ENCODE measurements at places on chromosomes 6 and 20.

DNA sequence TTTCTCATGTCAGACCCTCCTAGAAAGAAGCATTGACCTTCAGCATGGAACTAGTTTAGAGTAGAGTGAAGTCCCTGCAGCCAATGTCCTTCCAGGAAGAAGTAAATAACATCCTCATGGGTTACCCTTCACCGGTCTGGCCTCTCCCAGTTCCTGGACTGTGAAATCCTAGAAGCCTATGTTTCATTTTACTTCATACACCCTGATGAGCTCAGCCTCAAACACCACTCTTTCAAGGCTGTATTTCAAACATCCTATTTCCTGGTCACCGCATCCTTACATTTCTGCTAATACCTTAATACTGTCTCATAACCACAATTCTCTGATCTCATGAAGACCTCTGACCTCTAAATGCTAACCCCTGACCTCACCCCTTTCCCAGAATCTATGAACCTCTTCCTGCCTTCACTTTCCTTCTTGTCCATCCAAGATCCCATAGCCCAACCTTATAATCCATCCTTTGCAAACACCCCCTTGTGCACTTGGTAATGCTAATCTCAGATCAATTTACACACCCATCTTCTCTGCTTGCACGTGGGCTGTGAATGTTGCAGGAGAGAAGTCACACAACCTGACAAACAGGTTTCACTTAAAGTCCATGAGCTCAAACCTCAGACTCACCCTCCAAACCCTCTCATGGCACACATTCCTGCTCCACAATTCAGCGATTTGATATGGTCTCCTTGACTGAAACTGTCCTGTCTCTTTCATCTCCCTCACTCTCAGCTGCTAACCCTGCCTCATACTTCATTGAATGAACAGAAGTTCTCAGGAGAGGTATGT lies 30.2 kb downstream of the SLC2A10 start:
- DNase-seq: no peak

DNA sequence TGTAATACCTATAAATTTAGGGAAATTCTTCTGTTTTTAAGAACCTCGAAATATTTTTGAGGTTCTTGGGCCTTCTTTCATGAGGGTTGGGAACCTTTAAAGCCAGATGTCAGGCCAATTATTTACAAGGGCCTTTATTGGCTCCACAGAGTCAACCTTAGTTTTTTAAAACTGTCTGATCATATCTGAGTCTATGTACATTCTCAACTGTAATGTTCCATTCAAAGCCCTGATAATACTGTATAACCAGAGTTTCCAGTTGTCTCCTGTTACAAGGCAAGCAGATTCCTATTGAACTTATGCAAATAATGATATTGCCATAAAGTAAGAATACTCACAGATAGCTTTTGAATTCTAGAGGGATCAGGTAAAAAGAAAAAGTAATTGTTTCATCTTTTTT lies 545.5 kb downstream of the EPM2A start:
- no peak for DNase-seq

DNA sequence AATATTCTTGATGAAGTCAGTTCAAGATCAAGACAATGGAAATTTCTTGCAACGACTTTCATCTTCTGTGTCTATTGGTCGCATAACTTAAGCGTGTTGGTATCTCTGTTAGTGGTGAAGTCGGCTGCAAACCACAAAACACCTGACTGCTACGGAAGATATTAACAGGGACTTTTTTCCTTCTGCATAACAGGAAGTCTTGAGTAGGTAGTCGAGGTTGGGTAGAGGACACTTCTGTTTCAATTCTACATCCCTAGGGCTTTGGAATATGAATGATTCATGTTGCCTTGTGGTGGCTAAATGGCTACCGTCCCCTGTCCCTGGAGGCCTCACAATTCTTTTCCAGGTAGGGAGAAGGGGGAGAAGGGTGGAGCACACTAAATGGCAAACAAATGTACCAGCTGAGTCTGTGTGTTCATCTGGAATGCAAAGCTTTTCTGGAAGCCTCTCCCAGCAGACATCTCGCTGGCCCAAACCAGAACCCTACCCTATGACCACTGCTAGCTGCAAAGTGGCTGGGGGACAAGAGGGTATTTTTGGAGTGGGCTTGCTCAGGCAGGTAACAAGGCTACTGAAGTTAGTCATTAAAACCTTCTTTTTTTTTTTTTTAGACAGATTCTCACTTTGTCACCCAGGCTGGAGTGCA lies 34.6 kb upstream of the NKX2-2 start:
- DNase-seq: no peak

- no peak for DNase-seq
Measured at GRCh38 chr6:75747152-75747992, 1.7 kb upstream of the MYO6 start.

- DNase-seq: no peak
Measured at GRCh38 chr6:36875250-36875633, 639 bp upstream of the PPIL1 start.

- no peak for DNase-seq
Measured at GRCh38 chr6:123417535-123417934, 219.2 kb downstream of the TRDN start.

GRCh38 chr6:158284007-158284875 lies 28.0 kb upstream of the TULP4 start:
- DNase-seq: no peak

- DNase-seq: no peak
Measured at GRCh38 chr20:289693-290083, 862 bp downstream of the C20orf96 start.

GRCh38 chr20:11144114-11144950 lies 470.5 kb upstream of the JAG1 start:
- DNase-seq: no peak

DNA sequence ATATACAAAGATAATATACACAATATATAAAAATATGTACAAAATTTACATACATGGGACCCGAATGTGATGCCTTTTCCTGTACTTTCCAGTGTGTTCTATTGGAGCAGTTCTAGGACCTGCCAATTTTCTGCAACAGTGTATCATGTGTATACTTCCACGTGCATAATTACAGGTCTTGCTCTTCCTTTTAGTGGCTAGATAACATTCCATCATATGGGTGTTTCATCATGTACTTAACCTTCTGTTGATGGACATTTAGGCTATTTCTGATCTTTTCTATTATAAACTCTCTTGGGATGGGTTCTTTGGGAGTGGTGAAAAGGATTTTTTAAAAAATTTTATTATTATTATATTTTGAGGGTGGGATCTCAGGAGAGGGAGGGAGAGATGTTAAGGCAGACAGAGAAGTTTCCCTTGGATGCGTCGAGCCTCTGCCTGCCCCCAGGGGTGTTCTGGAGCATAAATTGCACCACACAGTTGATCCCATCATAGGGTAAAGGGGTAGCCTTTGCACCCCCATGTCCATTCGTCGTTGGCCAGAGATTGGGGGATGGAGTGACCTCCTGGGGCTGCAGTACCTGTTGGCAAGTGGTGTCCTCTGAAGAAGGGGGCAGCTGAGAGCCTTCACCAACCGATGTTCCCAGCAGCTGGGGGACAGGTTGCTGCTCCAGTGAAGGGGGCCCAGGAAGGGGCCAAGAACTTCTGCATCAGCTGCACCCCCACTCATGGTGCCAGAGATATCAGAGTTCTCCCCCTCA lies 110.3 kb downstream of the TOX2 start:
- DNase-seq: no peak

DNA sequence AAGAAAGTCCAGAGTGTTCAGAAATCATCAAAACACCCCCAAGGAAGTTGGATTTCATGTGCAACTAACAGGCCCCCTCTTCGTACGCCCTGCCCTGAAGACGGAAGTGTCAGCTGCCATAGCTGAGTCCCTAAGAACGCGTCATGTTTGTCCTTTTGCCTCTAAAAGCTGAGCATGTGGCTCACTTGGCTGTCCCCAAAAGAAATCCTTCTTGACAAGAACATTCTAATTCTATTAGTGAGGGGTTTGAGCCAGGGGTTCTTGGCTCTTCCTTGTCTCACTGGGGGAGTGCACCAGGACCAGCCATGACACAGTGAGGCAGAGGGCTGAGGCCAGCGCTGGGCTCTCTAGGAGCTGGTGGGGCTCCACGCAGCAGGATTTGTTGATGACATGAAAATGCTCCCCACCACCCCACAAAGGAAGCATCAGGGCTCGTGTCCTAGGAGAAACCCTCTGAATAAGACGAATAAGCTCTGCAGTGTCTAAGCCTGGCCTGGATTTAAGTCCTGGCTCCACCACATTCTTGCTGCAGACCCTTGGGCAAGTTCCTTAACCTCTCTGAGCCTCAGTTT lies 20.0 kb upstream of the SPO11 start:
- no peak for DNase-seq

DNA sequence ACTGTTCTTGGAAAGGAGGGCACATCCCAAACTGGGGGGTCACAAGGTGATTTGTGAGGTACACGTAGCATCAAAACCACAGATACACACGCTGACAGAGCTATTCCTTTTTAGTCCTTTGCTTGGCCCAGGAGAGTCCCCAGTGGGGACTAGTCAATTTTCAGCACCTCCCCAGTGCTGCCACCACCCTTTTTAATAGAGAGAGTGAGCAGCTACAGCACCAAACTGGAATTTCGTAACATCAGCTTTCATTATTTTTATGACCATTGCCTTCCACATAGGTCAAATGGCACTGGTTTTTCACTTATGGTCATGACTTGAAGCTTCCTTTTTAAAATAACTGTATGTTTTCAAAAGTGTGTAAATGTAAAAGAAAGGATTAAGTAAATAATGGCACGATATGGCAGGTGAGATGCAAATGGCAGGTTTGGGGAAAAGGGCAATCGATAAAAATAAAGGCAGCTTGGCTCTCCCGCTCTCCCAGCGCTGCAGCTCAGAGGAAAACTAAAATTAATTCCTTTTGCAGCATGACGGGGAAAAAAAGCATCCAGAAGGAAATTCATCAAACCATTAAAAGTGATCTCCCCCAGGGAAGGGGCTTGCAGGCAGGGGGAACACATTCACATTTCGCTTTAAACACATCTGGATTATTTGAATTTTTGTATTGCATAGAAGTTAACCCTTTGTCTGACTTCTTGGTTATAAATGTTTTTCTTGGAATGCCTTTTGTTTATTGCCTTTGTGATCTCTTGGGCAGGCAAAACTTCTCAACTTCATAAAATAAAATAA lies 95.2 kb downstream of the ANKRD60 start:
- DNase-seq: no peak

- no peak for DNase-seq
Measured at GRCh38 chr6:11214084-11214833, 18.2 kb downstream of the NEDD9 start.

DNA sequence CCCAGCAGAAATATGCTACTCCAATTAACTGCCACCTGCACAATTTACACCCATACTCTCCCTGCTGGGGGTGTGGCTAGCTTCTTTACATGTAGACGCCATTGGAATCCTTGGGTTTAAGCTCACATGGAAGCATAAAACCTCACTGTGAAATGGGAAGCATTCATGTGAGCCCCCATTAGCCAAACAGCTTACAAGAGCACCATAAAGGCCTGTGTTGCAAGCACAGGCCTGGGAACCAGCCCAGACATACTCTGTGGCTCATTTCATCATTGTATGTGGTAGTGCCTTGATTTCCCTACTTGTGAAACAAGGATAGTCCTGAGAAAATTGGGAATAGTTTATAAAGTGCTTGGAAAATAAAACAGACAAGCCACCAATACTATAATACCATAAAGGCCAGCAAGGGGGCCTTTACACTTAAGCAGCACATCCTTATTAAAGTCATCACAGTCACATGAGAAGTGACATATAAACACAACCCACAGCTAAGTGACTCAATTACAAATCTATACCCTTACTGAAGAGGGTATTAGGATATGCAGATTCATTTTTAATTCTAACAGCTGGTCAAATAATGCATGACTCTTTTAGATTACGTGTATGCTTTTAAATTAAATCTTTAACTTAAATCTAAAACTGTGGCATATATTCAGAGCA lies 6.8 kb downstream of the ADNP start:
- DNase-seq: no peak

DNA sequence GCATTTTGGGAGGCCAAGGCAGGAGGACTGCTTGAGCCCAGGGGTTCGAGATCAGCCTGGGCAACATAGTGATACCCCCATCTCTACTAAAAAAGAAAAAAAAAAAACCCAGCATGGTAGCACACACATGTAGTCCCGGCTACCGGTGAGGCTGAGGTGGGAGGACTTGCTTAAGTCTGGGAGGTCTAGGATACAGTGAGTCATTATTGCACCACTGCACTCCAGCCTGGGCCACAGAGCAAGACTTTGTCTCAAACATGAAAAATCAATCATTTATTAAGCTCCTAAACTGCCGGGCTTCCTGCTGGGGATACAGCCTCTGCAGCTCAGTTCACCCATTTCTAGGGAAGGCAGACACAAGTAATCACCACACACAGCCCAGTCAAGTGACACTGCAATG lies 7.3 kb upstream of the USP45 start:
- DNase-seq: no peak

GRCh38 chr6:44833248-44833647 lies 445.7 kb downstream of the CDC5L start:
- DNase-seq: no peak

- DNase-seq: no peak
Measured at GRCh38 chr20:32564921-32565734, 20.0 kb downstream of the NOL4L start.

GRCh38 chr6:5850848-5851255 lies 155.9 kb downstream of the NRN1 start:
- no peak for DNase-seq
